ENCODE measurements at places on chromosomes 3 and 15.

- peak; percentile 66 for DNase-seq
Observed at GRCh38 chr3:99499235-99500158, 138.9 kb upstream of the COL8A1 start.

- DNase-seq = no peak
Observed at GRCh38 chr15:63073497-63074172, 31.1 kb downstream of the TPM1 start.

GRCh38 chr3:186882881-186883685 is 40.6 kb downstream of the ADIPOQ start:
- peak; percentile 81 for DNase-seq

DNA sequence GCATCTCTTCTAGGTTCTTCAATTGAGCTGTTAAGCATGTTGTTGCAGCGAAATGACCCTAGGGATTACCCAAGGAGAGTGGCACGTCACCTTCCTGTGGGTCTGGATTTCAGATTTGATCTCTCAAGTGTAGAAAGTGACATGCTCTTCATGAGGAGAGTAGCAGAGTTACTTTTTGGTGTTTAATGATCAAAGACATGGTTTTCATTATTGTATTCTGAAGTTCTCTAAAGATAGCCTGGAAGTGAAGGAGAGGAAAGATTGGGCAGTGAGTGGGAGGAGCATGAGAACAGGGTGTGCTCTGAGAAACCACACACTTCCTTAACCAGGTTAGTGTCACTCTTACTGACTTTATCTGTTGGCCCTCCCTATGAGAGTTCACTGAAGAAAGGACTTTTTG is 153.6 kb downstream of the AKAP13 start:
- DNase-seq = peak; percentile 48

- DNase-seq = no peak
Observed at GRCh38 chr3:149271669-149272068, 50.0 kb upstream of the CP start.

- peak; percentile 51 for DNase-seq
Observed at GRCh38 chr3:46091741-46092701, 64.7 kb upstream of the XCR1 start.

DNA sequence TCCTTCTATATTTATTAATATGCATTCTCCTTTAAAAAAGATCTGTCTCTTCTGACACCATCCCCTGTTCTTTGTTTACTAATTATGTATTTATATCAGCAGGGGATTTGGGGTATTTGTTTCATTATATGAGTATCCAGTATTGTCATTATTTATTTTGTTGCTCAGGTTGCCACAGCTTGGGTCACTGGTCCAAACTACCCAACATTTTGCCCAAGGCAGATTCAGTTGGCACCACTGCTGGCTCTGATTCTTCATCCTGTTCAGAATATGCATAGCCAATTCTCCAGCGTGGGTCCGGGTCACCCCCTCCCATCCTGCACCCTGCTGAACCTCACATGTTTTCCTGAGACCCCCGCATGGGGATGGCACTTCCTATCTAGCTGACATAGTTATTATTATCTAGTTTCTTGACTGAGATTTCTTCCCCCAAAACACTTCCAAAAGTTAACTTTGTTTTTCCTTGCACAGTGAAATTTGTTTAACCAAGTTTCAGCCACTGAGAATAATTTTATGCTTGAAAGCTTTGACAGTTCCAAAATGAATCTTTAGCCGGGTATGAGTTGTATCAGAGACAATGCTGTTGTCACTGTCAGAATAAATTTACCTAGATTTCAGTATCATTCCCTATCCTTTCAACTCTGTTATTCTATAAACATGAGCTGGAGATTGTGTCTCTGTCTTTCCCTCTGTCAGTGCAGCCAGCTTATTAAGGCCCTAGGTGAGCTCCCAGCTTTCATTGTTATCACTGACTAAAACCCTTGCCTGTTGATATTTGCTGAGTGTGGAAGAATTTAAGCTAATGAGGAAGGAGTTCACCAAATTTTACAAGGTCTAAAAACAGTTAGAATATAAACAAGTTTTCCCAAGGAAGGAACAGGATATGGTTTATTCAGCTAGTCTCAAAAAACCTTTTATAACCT is 70.3 kb downstream of the TGFBR2 start:
- DNase-seq = no peak

DNA sequence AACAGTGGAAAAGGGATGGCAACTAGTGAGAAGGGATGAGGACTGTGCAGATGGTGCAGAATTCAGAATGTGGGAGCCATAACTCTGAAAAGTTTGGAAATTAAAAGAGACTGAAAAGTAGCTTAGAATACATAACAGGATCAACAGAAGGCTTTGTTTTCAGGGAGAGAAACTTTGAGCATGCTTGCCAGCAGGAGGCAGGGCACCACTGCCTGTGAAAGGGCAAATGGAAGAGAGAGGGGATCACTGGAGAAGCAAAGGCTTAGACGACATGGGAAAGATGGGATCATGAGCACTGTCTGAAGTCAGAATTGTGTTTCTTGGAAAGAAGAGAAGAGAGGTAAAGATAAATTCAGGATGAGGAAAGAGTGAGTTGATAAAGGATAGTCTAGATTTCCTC is 99.6 kb downstream of the ABI3BP start:
- DNase-seq = peak; percentile 15

- DNase-seq = no peak
Observed at GRCh38 chr3:134198414-134198813, 52.2 kb downstream of the RYK start.

Data from suppressor macrophage treated with lipopolysaccharide for 4 hours (primary cell).